Stimulated activated CD8-positive, alpha-beta memory T cell treated with anti-CD3 and anti-CD28 coated beads, Interleukin-4, amount 100 ng/mL, for 1 hour (primary cell): ENCODE measurements at places on chromosomes 3 and 15.

- no peak for DNase-seq
These were observed 37.8 kb upstream of the BCL6 start for GRCh38 chr3:187783098-187783497.

DNA sequence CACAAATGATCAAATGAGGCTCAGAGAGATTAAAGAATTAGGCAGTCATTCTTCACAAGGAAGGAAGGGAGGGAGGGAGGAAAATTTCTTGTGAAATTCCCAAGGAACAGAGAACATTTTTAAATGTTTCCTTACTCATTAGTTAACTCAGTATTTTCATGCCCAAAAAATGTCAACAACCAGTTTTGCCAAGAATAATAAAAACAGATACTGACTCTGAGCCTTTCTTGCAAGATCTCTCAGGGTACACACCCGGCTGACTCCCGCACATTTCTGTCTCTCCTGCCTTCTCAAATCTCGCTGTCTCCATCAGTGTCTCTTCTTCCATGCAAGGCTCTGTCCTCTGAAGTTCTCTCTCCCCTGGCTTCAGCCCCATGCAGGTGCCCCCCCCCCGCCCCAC is 265.9 kb downstream of the TJP1 start:
- no peak for DNase-seq

GRCh38 chr15:69305933-69306568 is 7.3 kb downstream of the PAQR5 start:
- DNase-seq = no peak

DNA sequence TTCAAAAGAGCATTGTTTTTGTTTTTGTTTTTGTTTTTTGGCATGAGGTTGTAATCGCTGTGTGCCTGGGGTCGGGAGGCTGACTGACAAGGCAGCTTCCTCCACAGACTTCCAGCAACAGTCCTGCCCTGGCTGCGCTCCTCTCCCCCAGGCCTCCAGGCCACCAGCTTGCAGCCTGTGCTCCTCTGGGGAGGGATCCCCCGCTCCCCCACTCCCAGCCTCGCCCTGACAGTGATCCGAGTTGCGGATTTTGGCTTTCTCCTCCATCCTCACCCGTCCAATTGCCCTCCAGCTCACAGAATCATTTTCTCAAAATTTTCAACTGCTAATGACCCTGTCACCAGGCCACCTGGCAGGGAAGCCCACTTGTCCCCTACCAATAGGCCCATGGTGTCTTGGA is 36.5 kb upstream of the PCSK6 start:
- no peak for DNase-seq

DNA sequence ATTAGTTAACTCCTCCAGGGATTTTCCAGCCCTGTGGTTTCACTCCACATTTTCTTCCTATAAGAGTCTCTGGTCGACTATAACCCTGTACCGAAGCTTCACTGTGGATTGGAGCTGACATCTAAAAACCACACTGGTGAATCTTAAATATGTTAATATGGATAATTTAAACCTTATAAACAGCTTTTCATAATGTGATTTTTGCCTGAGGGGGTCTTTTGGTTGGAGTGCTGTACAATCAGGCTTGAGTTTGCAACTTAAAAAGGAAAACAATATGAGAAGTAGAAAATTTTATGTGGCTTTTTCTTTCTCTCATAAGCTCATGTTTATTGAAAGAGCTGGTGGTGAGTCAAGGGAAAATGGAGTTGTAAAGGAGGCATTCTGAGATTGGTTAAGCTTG is 313.7 kb downstream of the VPS13C start:
- DNase-seq = no peak

DNA sequence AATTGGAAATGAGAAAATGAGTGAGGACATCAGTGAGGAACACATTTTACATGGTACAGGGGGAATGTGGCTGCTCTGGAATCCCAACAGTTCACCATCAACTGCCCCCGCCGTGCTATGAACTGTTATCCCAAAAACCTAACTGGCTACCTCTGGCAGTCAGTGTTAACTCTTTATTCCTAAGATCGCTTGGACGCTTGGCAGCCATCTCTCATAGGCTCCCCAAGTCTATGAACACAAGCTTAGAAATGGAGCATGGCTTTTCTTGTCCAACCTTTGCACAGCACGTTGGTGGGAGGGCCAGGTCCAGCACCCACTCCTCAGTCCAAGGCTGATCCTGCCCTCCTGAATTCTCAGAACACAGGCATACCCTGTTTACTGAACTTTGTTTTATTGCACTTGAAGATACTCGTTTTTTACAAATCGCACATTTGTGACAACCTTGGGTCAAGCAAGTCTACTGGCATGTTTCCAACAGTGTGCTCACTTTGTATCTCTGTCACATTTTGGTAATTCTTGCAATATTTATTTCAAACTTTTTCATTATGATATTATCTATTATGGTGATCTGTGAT is 53.6 kb downstream of the SENP2 start:
- DNase-seq = no peak

DNA sequence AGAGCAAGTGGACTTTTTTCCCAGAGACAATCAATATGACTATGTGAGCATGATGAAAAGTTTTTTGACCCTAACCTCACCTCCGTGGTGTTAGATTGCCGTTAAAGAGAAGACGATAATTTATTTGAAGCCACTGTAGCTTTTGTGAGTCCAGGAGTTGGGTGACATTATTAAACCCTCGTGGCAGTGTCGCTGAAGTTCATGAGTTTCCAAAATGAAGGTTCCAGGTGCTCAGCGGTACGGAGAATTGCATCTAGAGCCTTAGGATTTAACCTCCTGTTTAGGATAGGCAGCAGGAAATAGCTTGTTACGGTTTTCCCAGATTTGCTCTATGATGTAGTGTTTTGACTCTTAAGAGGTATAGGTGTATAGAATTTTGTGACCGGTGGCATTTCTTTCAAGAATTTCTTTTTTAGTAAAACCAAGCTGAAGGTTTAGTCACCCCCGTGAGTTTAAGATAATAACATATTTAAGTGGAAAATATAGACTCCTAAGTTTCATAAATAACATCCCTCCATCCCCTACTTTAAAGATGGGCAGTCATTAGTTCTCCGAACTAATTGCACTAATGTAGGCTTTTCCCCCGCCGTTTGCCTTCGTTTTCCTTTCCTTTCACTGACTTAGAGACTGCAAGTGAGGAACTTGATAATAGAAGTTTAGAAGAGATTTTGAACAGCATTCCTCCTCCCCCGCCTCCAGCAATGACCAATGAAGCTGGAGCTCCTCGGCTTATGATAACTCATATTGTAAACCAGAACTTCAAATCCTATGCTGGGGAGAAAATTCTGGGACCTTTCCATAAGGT is 2.0 kb downstream of the SMC4 start:
- no peak for DNase-seq

GRCh38 chr3:23739536-23739935 is 66.2 kb upstream of the UBE2E1 start:
- DNase-seq = no peak

DNA sequence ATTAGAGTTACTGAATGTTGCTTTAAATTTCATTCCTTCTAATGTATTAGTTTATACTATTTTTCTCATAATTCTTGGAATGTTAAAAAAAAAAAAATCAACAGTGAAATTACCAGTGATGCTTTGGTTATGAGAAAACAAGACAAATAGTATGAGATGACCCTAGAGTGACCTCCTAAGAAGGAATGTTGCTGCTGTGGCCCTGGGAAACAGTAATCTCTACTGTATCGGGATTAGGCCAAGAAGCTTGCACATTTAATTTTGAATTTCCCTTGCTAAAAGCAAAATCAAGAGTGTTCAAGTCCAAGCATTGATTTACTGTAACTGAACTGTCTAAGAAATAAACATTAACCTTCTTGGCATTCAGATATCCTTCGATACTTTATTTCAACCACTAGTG is 18.1 kb downstream of the TOPBP1 start:
- no peak for DNase-seq

DNA sequence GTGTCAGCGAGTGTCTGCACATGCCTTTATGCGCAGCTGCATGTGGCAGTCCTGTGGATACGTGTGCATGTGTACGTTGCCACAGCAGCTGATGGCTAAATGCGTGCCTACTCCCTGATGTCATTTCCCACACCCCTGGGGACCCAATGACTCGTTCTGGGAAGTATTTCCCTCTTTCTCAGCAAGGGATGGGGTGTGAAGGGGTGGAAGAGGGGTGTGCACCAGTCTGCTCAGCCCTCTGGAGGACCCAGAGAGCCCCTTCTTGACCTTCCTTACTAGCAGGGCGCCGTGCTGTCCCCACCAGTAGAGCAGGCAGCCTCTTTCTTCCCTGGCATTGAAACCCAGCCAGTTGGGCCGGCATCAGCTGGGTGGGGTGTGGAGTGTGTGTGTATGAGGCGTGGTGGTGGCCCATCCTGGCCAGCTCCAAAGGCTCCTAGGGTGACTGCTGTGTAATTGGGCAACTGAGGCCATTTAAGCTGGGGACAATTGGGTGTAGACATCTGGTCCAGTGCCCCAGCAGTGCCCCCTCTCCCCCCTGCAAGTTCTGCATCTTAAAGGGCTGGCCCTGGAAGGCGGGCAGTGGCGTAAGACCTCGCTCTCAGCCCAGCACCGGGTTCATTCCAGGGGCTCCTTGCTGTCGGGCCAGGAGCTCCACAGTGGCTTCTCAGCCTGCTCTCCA is 19.2 kb downstream of the SNX33 start:
- DNase-seq = no peak

GRCh38 chr3:188827576-188827975 is 344.2 kb upstream of the TPRG1 start:
- DNase-seq = no peak

GRCh38 chr15:96369825-96370621 is 39.5 kb downstream of the NR2F2 start:
- no peak for DNase-seq

DNA sequence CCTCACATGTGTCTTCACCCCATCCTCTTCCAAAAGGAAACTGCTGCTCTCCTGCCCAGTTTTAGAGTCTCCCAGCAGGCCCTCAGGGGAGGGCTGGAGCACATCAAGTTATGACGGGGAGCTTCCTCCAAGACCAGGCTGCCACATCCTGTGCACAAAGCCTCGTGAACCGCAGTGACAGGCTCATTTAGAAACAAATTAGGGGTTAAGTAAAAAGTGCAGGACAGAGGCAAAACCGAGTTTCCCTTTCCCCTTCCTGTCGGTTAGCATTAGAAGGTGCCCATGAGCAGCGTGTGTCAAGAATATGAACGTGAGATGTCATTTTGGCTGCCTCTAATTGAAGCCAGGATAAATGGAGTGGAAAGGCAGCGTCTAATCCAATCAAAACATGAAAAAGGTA is 199.7 kb downstream of the ARRDC4 start:
- DNase-seq = no peak

DNA sequence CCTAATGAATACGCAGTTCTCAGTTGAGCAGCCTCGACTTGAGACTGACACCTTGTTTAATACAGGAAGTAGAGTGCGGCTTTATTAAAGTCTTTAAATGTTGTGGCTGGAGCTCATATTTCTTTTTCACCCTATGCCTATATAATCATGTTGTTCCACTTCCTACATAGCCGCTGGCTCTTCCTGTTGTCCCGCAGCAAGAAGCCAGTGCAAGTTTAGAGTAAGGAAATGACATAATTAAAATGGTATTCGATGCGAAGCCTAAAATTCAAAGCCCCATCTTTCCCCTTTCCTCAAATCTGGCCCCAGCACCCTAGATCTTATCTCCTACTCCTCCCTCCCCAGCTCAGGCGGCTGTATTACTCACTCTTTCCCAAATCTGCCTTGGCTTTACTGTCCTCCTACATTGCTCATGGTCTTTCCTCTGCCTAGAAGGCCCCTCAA is 7.5 kb upstream of the PHLDB2 start:
- no peak for DNase-seq

GRCh38 chr3:152419748-152420147 is 151.0 kb downstream of the MBNL1 start:
- no peak for DNase-seq

- no peak for DNase-seq
These were observed 79.8 kb downstream of the EPHB1 start for GRCh38 chr3:134874737-134875413.

- peak; percentile 23 for DNase-seq
These were observed 433.8 kb upstream of the SUCLG2 start for GRCh38 chr3:68088216-68088615.

- no peak for DNase-seq
These were observed 42.3 kb downstream of the FGD5 start for GRCh38 chr3:14861031-14861430.

DNA sequence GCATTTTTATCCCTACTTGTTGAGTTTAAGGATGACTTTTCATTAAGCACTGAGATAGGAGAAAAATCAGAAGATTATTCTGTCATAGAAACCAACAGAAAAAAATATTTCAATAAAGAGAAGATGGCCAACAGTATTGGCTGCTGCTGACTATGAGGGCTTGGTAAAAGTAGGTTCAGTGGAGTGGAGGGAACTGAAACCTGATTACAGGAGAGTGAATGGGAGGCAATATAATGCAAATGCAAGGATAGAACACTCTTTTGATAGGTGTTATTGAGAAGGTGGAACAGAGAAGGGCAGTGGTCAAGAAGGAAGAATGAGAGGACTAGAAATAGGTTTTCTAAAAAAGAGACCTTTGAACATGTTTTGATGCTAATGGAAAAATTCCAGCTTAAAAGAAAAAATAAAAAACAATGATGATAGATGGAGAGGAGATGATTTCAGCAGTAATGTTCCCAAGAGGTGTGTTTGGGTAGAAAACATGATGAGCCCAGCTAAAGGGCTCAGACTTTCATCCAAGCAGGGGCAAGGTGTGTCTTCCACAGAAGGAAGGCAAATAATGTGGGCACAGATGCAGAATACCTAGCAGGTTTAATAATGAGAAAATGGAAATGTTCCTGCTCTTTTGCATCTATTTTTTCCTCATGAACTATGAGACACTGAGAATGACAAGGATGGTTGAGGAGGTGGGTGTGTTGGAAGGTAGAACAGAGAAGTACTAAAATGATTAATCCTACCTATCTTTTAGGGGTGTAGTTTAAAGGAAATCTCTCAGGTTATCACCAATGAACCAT is 397.9 kb upstream of the GOLIM4 start:
- DNase-seq = no peak

GRCh38 chr3:34570916-34571705 is 772.7 kb downstream of the PDCD6IP start:
- no peak for DNase-seq

GRCh38 chr15:89569090-89569745 is 6.1 kb upstream of the TICRR start:
- no peak for DNase-seq
